Naive B cell (primary cell): ENCODE measurements at places on chromosomes 5 and 9. TPM values are rescaled to one million over a fixed set of nuclear protein-coding genes. Genes with fewer than 3 reads are reported as not detected.

Gene ACER2
- 0.80 TPM for polyA plus RNA-seq

Gene CREBRF
- 78.2 TPM for polyA plus RNA-seq

Gene PCDHAC2
- polyA plus RNA-seq, result not detected

Gene SLCO6A1
- polyA plus RNA-seq, result not detected

Gene TPM2
- polyA plus RNA-seq, result not detected

Gene MORN5
- not detected for polyA plus RNA-seq

Gene DOCK8
- 109 TPM for polyA plus RNA-seq

Gene GABRA1
- polyA plus RNA-seq, result not detected

Gene AMBP
- not detected for polyA plus RNA-seq

Gene DNAI1
- not detected for polyA plus RNA-seq

Gene SHROOM1
- not detected for polyA plus RNA-seq

Gene GARIN3
- polyA plus RNA-seq, result not detected

Gene SPINK6
- not detected for polyA plus RNA-seq

Gene GGTA1
- polyA plus RNA-seq, result 0.64 TPM

Gene FRMD3
- 1.4 TPM for polyA plus RNA-seq

Gene STING1
- polyA plus RNA-seq, result 3.1 TPM

Gene FOXD4L3
- not detected for polyA plus RNA-seq

Gene IRX2
- not detected for polyA plus RNA-seq

Gene SMIM32
- polyA plus RNA-seq, result not detected

Gene SLC24A2
- polyA plus RNA-seq, result not detected

Gene PCDHGA2
- not detected for polyA plus RNA-seq

Gene BTNL3
- not detected for polyA plus RNA-seq

Gene SHOC1
- not detected for polyA plus RNA-seq

Gene SLC45A2
- not detected for polyA plus RNA-seq

Gene SPINK1
- polyA plus RNA-seq, result not detected

Gene OR1Q1
- not detected for polyA plus RNA-seq

Gene CDX1
- polyA plus RNA-seq, result not detected

Gene ACSL6
- polyA plus RNA-seq, result not detected

Gene RLN1
- 0.40 TPM for polyA plus RNA-seq

Gene ISCA1
- polyA plus RNA-seq, result 39.6 TPM

Gene C9orf153
- polyA plus RNA-seq, result not detected

Gene PCDHGA5
- not detected for polyA plus RNA-seq

Gene SPINK7
- not detected for polyA plus RNA-seq

Gene CDHR2
- not detected for polyA plus RNA-seq

Gene SAXO1
- not detected for polyA plus RNA-seq

Gene DDX4
- not detected for polyA plus RNA-seq

Gene IL4
- not detected for polyA plus RNA-seq

Gene SPATA31A1
- not detected for polyA plus RNA-seq

Gene IFNK
- polyA plus RNA-seq, result not detected

Gene TBC1D9B
- 51.2 TPM for polyA plus RNA-seq

Gene IL33
- not detected for polyA plus RNA-seq

Gene ZBED3
- polyA plus RNA-seq, result 0.39 TPM

Gene AGXT2
- polyA plus RNA-seq, result not detected

Gene DAB2IP
- polyA plus RNA-seq, result not detected

Gene ECM2
- not detected for polyA plus RNA-seq

Gene OBP2B
- not detected for polyA plus RNA-seq

Gene SPINK4
- not detected for polyA plus RNA-seq

Gene GBGT1
- 2.1 TPM for polyA plus RNA-seq

Gene CNTNAP3
- polyA plus RNA-seq, result not detected

Gene TAS2R1
- polyA plus RNA-seq, result not detected

Gene LRRTM2
- not detected for polyA plus RNA-seq

Gene ZBTB5
- 1.8 TPM for polyA plus RNA-seq

Gene SPATA31A3
- not detected for polyA plus RNA-seq
